ENCODE measurements at places on chromosomes 4 and X. TPM values are rescaled to one million over a fixed set of nuclear protein-coding genes. Genes with fewer than 3 reads are reported as not detected.

KLB gene
- total RNA-seq = 0.05 TPM

HSFX1 gene
- 0.24 TPM for total RNA-seq

ARR3 gene
- total RNA-seq = not detected

GCNA gene
- total RNA-seq = 2.8 TPM

TRPC5OS gene
- total RNA-seq = 0.09 TPM

GPR50 gene
- total RNA-seq = not detected

PLP1 gene
- total RNA-seq = 9.6 TPM

ZNF674 gene
- 3.8 TPM for total RNA-seq

MAGEC2 gene
- total RNA-seq = not detected

FAM47A gene
- total RNA-seq = not detected

PASD1 gene
- 0.05 TPM for total RNA-seq

SPIN4 gene
- total RNA-seq = 2.6 TPM

MAMLD1 gene
- total RNA-seq = 0.42 TPM

TRAM1L1 gene
- 1.4 TPM for total RNA-seq

SOWAHD gene
- 1.8 TPM for total RNA-seq

UXT gene
- total RNA-seq = 199 TPM

STBD1 gene
- 0.33 TPM for total RNA-seq

RHOXF2B gene
- 0.05 TPM for total RNA-seq

ADH1C gene
- total RNA-seq = 0.33 TPM

HMGN5 gene
- total RNA-seq = 3.8 TPM

MTNR1A gene
- 0.05 TPM for total RNA-seq

CTAG1A gene
- not detected for total RNA-seq

RHOH gene
- total RNA-seq = 109 TPM

ZDHHC9 gene
- total RNA-seq = 3.5 TPM

AFF2 gene
- total RNA-seq = 27.4 TPM

DACH2 gene
- total RNA-seq = 0.05 TPM

Measured in thymus (tissue), 14 donors.